ENCODE measurements at places on chromosomes 7 and 10.

DNA sequence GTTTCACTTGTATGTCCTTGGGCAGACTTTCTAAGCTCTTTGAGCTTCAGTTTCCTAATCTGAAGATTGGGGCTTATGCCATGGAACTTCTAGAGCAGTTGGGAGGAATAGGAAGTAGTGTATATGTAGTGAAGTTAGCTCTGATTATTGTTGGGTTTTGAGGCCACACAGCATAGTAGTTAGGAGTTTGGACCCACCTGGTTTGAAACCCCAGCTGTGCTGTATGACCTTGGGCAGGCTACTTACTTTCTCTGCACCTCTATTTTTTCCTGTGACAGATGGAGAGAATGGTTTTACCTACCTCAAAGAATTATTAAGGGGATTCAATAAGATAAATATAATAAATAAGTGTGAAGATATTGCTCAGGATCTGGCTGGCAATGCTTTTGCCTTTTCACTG is 61.4 kb upstream of the ADRB1 start:
- DNase-seq, result no peak

DNA sequence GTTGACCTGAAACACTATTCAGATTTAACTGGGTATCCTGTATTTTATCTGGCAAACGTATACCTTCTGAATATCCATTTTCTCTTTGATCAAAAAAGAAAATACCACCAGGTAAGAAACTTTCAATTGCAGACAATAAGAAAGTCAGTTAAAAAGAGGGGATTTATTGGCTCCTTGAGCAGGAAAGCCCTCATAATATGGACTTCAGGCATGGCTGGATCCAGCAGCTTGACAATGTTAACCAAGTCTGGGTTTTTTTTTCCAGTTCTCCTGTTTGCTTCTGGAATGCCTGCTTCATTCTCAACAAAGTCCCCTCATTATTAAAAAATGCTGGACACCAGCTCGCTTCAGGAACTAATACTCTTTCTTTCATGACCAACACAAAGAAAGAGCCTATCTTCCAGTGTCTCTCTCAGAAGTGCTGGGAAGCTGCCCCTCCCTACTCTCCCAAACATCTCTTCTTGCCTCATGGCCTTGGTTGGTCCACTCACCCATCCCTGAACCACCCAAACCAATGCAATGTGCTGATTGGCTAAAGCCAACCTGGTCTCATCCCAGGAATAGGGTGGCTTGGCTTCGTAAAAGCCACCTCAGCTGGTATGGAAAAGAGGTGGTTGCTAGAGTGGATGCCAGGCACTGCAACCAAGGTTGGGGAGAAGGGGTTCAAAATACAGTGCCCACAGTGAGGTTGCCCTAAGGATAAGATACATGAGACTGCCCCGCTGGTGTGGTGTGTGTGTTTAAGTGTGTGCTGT is 30.6 kb upstream of the WDFY4 start:
- no peak for DNase-seq

DNA sequence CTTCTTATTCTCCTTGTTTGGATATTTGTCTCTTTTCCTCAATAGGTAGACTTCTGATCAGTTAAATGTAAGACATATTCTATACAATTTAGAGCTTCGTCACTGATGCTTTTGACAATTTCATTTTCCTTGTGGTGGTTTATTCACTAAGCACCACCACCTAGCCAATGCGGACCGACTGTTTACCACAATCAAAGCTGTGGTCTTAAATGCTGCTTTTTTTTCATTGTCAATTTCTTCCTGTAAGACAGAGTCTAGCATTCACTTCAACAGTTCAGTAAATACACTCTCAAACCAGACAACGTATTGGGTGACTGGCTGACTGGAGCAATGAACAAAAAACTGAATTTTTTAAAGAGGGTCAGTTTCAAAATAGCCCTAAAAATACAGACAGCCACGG is 239.0 kb downstream of the DNAJB6 start:
- DNase-seq, result no peak

GRCh38 chr10:43304687-43305333 is 37.9 kb upstream of the RASGEF1A start:
- DNase-seq, result no peak

DNA sequence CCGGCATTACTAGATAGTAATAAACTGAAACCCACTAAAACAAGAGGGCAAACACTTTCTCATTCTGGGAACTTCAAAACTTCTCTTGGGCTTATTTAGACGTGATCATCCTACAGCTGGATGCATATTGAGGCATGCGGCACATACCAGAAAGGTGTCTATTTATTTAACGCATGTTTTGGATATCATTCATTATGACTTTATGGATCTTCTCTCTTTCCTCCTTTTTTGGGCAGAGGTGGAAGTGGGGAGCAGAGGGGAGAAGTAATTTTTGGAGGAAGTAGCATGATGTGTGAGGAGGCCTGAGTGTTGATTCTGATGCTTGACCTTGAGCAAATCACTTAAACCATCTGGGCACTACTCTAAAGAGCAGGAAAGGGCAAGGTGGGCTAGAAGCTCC is 270.6 kb downstream of the TRIL start:
- no peak for DNase-seq

GRCh38 chr7:87510411-87510875 is 35.0 kb upstream of the ABCB4 start:
- no peak for DNase-seq

DNA sequence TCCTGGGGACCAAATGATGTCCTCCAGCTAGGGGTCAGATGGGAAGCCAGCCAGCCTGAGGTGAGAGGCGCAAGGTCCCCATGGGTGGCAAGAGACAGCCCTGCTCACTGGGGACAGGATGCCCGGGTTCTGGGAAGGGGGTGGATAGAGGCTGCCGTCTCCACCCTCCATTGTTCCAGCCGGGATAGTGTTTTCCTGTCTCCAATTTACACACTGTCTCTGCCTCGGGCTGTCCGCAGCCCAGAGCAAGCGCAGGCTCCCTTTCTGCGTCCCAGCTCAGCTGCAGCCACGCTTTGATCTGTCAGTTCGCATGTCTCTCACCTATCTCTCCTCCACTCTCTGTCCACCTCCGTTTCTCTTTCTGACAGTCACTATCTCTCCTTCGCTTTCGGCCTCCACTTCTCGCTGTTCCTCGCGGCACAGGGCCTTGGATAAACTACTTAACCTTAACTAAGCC is 2.1 kb downstream of the EPHB4 start:
- no peak for DNase-seq

GRCh38 chr10:108608860-108609259 is 1314.5 kb downstream of the XPNPEP1 start:
- DNase-seq, result no peak

- DNase-seq, result no peak
Observed at GRCh38 chr7:139777133-139777891, 486 bp downstream of the HIPK2 start.

GRCh38 chr7:134452991-134453473 is 5.9 kb downstream of the AKR1B1 start:
- DNase-seq, result no peak

DNA sequence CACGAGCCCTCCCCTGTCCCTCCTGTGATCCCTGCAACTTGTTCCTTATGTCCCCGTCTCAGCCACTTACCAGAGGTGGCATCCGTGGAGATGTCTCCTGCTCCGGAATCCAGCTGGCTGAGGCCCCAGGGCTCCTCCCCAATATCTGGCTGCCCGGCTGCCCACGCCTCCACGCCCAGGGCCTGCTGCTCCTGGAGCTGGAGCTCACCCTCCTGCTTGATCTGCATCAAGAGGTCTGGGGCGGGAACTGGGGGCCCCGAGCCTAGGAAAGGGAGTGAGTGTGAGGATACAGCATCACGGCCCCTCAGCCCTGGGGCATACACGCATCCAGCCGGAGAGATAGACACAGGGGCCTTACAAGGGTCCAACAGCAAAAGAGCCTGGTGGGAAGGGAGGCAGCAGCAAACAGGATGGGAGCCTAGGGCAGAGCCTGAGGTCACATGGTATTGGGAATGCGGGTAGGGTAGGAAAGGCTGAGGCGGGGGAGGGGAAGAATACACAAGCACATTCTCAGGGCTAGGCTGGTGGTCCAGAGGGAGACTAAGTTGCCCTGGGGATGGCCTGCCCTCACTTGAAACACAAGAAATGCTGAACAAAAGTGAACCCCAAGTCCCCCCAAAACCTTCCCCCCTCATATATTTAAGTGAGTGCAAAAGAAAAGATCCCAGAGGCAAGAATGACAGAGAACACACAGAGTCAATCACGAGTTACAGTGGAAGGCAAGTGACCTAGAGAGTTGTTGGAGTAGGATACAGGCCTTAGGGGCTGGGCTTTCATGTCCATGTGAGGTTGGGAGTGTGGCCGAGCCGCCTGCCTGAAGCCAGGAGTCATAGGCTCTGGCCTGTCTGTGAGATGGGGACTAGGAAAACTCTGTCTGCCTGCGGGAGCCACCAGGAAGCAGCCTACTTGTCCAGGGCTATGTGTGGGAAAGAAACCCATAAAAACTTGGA is 16.9 kb upstream of the ZNF777 start:
- DNase-seq, result no peak

DNA sequence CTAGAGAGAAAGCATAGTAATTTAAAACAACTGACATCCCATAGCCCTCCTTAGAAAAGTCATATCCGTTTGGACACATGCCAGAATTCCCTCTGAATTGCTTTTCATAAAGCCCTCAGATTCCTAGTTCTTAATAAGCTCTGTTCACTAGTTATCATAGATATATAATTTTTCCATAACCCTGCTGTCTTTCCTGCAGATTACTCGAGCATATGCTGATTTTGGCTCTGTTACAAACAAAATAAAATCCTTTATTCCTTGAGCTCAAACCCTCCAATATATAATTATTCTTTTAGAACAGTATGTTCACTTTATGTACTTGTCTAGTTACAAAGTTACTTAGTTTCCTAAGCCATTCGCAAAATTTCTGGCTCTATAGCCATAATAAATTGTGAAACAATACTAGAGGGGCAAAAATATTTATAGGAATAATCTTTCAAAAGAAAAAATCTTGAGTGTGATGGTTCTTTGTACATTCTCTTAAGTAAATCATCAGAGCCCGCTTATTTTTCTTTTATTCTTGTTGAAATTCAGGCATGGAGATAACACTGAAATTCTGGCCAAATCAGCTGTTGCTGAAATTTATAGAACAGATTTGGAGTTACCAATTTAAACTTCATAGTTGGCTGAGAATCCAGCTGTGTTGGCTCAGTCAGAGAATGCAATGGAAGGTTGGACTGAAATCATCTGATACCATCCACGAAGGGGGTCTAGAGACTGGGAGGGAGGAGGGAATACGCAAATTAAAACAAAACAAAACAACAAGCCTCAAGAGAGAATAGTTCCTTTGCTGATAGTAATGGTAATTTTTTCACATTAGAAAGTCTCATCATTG is 146.1 kb upstream of the TMEM196 start:
- no peak for DNase-seq

DNA sequence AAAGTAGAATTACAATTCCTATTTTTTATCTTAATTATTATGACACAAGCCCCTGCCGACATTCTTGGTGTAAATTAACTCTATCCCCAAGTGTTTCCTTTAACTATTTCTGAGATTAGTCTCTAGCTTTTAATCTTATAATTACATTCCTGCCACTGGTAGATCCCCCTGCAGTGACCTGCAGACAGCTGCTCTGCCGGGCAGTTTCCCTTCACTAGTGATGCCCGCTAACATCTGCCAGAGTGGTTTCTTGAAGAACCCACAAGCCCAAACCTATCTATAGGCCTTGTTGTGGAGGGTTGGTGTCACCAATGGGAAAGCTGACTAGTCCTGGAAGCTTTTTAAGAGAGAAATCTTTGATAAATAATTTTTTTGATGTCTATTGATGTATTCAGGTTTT is 50.0 kb downstream of the ADAM22 start:
- DNase-seq, result no peak

DNA sequence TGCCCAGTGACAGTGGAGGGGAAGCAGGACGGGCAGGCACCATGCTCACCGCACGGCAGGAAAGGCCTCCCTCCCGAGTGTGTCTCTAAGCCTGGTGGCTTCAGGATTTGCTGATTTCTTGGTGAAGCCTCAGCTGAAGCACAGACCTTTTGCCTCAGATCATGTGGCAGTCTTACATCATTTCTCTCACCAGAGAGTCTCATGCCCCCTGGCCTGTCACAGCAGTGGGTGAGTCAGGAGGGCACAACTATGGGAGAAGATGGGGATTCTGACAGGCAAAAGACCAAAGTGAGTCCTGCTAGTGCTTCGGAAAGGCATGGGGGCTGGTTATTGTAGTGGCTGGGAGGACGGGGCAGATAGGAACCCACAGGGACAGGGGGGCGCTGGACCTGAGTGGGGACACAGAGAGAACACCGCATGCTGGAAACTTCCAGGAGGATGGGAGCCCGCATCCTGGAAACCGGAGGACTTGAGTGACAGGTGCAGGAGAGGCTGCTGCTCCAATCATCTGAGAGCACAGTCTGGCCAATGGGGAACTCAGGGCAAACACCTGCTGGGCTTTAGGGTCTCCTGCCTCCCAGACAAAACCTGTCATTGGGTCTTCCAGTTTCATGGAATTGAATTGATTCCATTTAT is 166.8 kb downstream of the ADARB2 start:
- DNase-seq, result no peak

GRCh38 chr7:150405584-150406311 is 26.6 kb downstream of the ZNF775 start:
- no peak for DNase-seq

- DNase-seq, result no peak
Observed at GRCh38 chr7:45039106-45039505, 39.1 kb downstream of the CCM2 start.

DNA sequence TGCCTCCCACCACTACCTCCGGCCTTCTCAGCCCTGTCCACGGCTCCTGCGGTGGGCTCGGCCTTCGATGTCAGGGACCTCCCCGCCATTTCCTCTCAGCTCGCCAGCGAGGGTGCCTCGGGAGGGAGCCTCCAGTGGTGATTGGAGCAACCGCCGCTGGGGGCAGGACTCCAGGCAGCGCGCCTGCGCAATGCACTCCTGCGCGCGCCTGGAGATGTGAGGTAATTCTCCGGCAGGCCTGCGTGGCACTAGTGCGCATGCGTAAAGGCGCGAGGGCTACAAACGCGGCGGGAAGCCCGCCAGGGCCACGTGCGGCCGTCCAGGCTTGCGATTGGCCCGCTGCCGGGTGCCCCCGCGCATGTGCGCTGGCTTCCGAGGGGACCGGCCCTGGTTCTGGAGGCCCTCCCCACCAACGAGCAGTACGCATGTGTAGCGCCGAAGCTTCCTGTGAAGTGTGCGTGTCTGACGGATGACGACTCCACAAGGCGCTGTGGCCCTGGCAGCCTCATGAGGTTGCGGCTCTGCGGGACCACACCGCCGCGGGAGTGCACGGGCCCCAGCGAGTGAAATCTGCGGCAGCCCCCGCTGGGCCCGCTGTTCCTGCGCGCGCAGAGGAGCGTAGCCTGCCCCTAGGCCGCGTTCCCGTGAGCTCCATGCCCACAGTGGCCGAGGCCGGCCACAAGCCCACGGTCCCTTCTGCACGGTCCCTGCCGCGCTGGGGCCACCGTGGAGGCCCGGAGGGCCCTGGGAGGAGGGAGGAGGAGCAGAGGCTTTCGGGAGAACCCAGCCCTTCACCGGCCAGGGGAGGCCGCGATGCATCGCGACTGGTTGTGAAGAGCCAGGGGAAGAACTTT is at the start of gene SYCE1:
TSS of gene SYCE1 (minus strand) at position 143 of the 854 bp plus-strand sequence. CDS start at position 89, 54 bp downstream.
- no peak for DNase-seq
